Skeletal muscle cell (primary cell): ENCODE measurements at places on chromosomes 3 and 15.

DNA sequence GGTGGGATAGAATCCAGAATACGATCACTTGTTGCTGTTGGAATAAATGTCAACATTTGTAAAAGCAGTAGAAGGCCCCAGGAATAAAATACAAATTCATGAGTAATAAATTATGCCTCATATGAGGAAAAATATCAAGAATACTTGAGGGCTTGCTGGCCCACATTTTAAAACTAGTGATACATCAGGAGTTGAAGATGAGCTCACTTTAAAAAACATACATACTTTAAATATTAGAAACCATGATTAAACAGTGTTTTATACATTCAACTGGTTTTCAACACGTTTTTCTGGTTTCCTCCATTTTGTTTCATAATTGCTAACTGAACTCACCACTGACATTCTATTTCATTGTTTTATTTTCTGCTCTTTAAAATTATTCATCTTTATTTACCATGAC, 141.4 kb downstream of the TFG start:
- no peak for DNase-seq

DNA sequence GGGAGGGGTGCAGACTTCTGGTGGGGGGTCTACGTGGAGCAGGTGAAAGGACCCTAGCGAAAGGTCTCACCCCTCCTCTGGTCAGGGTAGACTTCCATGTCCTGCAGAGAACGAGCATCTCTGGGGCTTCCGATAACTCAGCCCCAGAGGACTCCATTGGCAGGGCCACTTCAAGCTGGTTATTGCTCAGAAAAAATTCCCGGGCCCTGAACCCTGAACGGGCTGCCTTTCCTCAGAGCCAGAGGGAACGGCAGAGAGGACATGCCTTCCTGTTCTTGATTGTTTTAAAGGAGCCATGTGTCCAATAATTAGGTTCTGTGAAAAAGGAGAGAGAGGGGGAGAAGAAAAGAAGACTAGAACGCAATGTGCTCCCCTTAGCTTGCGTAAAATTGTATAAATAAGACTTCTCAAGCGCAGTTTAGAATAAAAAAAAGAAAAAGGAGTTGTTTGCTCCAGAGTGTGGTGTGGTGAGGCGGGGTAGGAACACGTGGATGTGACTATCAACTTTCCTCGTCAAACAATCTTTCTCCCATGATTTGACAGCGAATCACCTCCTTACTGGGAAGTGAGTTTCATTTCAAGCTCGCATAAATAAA, 193.4 kb upstream of the UBE2E1 start:
- DNase-seq = peak; percentile 43

GRCh38 chr3:135641761-135642160, 323.8 kb upstream of the PPP2R3A start:
- DNase-seq = no peak

- DNase-seq = no peak
Observed at GRCh38 chr15:68228971-68229385, 550 bp downstream of the CLN6 start.

DNA sequence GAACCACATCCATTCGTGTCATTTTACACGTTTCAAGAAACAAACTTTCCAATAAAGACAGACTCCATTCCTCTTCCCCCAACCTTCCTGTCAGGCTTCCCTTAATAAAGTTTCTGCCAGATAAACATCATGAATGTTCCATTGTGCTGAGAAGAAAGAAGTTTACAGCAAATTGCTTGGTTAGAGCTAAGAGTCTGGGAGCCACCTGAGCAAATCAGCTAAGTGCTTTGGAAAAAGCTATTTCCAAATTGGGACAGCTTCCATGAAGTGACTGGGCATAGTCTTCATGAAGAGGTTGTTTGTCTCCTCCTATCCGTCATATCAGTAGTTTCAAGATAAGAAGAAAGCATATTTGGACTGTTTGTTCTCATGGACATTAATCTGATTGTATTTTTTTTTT, 77.0 kb downstream of the MAGI1 start:
- DNase-seq = no peak

DNA sequence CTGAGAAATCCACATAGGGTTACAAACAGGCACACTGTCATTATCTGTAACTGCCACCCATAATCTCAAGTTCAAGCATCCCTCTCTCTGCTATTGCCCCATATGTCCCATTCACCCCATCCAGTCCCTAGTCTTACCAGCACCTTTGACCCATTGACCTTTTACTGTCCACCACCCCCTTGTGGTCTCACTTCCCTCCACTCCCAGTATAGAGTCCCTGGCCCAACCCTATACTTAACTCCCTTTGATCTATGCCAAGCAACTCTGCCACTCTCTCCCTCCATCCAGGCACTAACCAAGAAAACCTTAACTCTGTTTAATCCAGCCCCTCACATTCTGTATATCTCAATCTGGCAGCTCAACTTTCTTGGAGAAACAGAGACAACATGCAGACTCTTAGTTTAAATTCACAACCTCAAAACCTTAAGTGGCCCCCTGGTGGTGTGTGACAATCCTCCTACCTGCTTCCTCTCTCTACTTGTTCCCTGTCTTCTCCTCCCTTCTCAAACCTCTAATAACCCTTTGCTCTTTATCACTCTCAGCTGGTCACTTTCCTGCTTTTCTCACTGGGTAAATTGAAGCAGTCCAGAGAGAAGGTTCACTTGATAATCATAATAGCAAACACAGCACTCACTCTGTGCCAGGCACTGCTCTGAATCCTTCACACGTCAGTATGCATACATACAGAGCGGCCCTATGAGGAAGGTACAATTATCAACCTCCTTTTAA, 162.7 kb downstream of the STT3B start:
- no peak for DNase-seq

DNA sequence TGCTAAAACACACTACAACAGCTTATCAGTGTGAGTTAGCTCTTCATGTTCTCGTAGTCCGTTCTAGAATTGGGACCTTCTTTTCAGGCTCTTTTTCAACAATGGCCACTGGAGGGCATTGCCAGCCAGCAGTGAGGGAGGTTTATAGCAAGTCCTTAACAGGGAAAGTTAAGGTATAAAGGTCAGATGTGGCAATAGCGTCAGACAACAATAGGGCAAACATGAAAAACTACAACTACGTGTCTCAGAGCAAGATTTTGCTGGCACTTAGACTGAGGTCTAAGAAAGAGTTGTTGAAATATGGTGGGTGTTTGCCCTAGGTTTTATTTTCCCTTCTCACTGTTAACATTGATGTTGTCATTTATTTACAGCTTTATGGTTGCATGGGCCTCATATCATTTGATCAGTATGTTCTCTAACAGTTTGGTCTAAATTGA, 161.4 kb downstream of the GMNC start:
- DNase-seq = peak; percentile 33

- no peak for DNase-seq
Observed at GRCh38 chr3:133868186-133868585, 27.5 kb downstream of the RAB6B start.

- DNase-seq = no peak
Observed at GRCh38 chr3:24850245-24850644, 355.6 kb upstream of the THRB start.

DNA sequence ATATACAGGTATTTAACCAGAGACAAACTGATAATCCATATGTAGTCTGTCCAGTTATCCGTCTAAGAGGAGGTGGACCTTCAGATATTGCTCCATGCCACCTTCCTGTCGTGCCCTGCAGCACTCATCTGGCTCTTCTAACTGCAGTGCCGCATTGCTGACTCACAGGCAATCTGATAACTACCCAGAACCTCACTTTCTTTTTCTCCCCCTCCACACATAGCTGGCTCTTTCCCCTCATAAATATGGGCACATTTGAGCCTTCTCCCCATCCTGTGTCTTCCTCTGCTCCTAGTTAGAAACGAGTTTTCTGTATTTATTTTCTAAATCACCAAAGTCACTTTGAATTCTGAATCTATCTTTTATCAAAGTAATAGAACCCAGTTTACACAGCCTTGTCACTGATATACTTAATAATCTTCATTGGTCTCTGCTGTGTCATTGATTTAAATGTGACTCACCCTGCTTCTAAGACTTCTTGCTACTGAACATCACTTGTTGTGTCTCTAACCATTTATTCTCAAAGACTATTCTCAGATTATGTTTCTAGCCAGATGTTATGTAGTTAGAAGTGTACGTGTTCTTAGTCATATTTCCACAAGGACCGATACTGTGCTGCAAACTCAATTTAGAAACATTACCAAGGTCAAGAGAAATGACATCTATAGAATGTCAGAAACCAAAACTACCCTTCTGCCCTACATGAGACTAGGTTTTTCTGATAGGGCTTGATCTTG, 17.4 kb upstream of the KCNMB2 start:
- DNase-seq = no peak

GRCh38 chr3:130835483-130835882, 58.4 kb upstream of the ATP2C1 start:
- no peak for DNase-seq

- DNase-seq = no peak
Observed at GRCh38 chr3:172076212-172076611, 36.8 kb downstream of the FNDC3B start.

- DNase-seq = no peak
Observed at GRCh38 chr3:45870099-45870498, 16.2 kb upstream of the CCR9 start.

- no peak for DNase-seq
Observed at GRCh38 chr3:52393131-52393807, 51.6 kb downstream of the SEMA3G start.

DNA sequence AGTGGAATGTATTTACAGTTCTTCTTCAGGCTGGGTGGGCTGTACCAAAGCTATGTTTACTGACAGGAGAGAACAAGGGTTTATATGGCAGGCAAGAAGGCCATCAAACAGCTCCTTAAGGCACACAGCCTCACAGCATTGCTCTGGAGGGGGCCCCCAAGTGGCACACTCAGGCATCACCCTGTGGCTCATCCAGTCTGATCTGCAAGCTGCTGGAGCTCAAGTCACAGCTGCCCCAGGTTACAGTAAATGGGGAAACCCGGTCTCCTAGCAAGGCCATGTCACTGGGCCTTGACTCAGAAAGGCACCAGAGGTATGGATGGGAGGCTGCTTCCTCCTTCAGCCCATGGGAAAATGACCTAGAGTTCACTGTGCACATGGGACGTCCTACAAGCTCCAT, 67.5 kb downstream of the TFG start:
- no peak for DNase-seq

GRCh38 chr15:101445562-101446517, 43.7 kb downstream of the PCSK6 start:
- peak; percentile 6 for DNase-seq

GRCh38 chr15:40943764-40944365, 9.4 kb upstream of the CHAC1 start:
- DNase-seq = no peak

DNA sequence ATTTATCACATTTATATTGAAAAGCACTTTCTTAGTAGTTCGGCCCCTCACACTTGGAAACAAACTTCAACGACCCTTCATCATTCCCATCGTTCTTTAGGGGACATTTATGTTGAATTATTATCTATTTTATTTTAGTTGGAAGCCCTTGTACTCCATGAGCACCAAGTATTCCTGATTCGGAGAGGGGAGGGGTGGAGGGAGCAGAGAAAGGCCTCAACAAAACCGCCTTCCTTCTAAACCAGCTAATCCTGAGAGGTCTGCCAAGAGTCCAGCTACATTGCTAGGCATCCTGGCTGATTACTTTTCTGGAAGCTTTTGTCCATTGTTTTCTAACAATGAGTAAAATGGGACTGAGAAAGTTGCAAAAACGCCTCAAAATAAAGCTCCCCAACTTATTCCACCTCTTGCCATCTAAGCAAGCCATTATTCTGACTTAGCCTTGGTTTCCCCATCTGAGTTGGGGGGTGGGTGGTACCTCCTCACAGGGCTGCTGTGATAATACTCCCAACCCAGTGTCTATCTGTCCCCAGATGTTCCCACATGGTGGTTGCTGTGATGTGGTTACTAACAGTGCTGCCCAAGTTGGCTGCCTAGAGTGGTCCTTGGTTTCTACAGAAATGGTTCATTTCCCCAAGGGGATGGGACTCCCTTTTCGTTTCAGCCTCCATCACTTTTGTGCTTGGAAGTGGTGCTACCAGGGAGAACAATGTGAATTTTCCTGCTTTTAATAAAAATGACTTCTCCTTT, 1.2 kb upstream of the TMEM158 start:
- DNase-seq = no peak

- no peak for DNase-seq
Observed at GRCh38 chr15:91153954-91154353, 53.9 kb downstream of the SV2B start.

DNA sequence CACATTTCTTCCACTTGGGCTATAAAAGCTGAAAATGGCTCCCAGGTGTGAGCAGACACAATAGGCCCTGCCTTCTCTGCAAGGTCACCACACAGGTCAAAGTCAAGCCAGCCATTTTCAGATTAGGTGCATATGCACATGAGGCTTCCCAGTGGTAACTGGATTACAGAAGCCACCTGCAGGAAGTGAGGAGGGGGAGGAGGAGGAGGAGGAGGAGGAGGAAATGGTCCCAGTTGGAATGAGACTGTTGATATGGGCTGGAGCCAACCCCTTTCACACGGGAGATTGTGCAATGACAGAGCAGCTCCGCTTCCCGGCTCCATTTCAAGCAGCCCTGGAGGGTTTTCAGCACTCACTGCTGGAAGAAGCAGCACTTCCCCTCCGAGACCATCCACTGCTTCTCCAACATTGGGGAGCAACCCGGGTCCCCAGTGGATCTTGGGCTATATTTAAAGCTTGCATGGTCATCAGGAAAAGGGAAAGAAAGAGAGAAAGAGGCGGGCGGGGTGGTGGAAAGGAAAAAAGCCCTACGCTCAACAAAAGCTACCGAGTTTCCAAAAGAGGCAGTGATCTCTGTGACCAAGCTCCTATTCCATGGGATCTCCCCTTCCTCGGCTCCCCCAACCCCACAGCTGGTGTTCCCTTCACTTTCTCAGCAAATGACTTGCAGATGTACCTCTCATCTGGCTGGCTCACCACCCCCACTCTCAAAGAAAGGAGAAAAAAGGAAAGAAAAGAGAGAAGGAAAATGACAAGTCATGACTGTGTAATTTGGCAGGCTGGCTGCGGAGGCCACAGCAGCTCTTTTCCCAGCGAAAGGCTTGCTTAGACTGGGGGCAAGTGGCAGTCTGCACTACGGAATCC, 58.3 kb downstream of the LRIG1 start:
- DNase-seq = peak; percentile 67
